ENCODE measurements at places on chromosomes 2 and 18.

DNA sequence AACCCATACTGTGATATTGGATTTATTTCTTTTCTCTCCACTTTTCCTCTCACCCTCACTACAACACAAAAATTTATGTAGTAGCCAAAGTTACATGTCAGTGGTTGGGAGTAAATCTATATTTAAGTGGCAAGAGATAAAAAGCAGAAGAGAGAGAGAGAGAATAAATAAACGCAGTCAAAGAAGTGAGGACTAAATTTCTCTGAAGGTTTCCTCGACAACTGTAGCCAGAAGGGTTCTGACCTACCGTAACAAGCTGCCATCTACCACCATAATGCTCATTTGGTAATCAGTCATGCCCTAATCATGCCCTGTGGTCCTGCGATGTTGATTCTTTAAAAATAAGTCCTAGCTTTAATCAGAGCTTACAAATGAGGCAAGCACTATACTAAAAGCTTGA is 9.1 kb downstream of the ARHGAP28 start:
- no peak for DNase-seq

GRCh38 chr2:157830696-157831570 is 45.2 kb downstream of the ACVR1 start:
- DNase-seq, result no peak

GRCh38 chr2:236120141-236120601 is 48.0 kb downstream of the GBX2 start:
- no peak for DNase-seq

DNA sequence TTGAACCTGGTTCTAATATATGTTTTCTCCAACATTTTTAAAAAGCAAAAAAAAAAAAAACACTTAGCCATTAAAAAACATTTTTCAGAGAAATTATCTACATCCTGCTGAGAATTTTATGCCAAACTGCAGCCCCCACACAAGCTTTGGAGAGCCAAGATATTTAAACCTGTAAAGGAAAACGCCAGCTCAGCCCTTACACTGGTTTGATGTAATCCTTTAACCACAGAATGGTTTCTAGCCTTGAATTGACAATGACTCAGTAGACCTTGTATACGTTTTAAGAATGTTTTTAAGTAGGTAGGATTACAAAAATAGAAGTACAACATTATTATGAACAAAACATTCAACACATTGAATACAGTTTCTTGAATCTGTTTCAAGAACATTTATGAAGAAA is 113.6 kb downstream of the BABAM2 start:
- DNase-seq, result no peak

DNA sequence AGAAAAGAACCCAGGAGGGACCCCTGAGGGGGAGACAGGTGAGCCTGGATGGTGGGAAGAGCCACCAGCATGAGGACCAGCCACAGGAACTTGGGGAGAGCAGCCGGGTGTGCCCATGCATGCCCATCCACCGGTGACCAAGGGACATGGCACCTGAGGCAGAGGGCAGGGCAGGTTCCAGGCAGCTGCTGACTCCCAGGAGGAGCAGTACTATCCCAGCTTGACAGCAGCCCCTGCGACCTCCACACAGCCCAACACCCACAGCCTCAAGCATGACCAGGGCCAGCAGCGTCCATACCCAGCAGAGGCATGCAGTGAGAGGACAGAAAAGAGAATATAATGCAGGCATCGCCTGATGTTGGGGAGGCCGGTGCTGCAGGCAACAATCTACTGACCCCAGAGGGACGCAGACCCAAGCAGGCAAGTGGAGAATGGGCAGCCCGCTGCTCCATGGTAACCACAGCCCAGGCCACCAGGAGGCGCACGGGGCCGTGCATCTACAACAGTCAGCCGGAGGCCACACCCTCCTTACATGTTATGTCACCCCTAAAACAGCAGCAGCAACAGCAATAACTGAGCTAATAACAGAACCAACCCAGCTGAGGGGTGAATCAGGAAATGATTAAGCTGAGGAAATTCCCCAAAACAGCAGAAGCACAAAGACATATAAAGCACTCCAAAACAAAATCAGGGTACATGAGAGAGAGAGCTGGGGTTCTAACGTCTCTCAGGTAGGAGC is 44.1 kb downstream of the ANKMY1 start:
- DNase-seq, result peak; percentile 89

GRCh38 chr2:195674491-195675221 is 17.6 kb downstream of the SLC39A10 start:
- no peak for DNase-seq

GRCh38 chr2:8216397-8216796 is 465.5 kb upstream of the ID2 start:
- no peak for DNase-seq

- no peak for DNase-seq
Measured at GRCh38 chr2:113711851-113712250, 44.6 kb downstream of the SLC35F5 start.

DNA sequence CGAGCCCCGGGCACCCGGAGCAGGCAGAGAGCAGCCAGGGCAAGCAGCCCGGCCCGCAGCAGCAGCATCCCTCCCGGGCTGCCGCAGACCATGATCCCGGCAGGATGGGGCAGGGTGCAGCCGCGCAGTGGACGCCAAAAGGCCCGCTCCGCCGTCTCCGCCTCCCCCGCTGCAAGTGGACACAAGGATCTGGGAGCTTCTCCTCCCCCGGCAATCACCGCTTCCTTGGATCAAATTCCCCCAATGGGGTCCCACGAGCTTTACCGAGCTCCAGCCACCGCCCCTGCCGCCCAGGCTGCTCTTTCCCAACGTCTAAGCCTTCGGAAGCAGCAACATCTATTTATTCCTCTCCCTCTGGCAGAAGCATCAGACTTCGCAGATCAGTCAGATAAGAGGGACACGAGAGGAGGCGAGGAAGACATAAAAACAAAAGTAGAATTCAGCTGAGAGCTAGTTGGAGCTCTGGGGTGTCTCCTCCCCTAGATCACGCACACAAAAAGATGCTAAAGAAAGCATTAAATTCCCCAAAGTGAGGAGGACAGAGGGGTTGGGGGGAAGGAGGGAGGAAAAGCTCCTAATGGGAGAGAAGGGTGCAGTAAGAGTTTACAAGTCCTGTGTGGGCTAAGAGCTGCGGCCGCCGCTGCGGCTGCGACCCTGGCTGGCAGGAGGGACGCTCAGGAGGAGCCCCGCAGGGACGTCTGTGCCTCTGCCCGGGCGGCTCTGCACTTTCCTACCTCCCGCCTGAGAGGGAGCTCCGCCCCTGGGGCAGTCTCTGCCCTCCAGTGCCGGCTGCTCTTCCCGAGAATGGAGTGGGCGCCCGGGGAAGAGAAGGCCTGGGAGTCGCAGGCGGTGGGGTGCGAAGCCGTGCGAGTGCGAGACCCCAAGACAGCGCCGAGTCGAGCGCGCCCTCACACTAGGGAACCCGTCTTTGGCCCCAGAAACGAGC is at the start of gene FRZB:
FRZB (minus strand) TSS at position 177 of the 946 bp plus-strand sequence; CDS start at position 92, 85 bp downstream.
- peak; percentile 86 for DNase-seq

DNA sequence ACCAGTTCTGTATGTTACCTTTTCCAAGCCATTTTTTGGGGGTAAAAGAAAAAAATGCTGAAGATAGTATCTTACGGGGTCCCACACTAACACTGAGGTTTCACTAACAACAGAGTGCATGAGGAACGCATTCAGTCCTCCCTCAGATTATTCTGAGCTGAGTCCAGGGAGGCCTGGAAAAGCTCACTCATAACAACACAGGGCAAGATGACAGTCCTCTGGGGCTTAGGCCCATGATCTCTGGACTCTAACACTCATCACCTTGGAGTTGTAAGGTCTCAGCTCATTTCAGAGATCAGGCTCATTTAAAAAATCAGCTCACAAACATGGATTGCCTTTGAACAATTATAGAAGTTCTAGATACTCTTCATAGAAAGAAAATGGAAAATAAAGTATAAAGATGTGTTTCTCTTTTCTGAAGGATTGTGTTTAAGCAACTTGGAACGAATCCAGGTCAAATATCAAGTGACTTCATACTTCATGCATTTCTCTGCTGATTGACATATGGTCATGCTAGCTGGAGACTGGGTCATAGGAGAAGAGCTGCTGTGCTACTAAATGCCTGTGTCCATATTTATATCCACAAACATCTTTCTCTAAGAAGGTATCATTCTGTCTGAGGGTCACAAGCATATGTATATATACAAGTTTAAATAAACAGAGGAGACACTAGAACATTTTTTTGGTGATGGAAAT is 265.8 kb downstream of the ALK start:
- DNase-seq, result no peak

- no peak for DNase-seq
Measured at GRCh38 chr2:39377226-39377939, 59.7 kb downstream of the MAP4K3 start.

- DNase-seq, result no peak
Measured at GRCh38 chr18:42064109-42064508, 109.1 kb downstream of the PIK3C3 start.

- no peak for DNase-seq
Measured at GRCh38 chr18:46301571-46301970, 197.4 kb downstream of the HAUS1 start.

DNA sequence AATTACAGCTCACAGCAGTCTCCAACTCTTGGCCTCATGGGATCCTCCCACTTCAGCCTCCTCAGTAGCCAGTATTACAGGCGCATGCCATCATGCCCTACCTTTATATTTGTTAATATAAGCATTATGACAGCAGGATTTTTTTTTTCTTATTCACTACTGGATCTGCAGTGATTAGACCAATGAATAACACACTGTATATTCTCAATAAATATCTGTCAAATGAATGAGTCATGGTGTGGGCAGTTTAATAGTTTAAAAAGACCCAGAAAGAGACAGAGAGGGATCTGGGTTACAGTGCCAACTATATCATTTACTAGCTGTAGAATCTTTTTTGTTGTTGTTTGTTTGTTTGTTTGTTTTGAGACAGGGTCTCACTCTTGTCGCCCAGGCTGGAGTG is 62.4 kb upstream of the LTBP1 start:
- DNase-seq, result no peak

DNA sequence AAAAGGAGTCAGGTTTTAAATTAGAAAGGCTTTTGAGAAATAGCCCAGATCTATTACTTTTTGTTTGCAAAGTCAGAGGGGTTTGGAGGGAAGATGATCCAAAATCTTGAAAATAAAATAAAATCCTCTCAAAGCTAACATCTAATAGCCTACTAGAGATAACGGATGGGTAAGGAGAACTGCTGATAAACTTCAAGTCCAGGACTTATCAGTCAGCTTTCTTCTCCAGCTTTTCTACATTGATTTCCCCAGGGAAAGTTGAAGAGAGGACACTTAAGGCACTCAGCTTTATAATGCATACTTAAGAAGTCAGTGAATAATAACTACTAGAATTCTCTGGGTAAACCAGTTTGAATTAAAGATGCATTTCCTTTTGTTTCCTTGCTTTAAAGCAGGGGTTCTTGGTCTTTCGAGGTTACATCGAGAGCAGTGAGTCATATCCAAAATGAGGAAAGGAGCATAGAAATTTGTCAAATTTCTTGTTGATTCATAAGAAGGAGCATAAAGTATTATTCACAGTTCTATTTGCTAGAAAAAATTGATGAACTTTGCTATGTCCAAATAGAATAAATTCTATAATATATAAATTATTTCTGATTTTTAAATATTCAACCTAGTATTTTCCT is 43.2 kb upstream of the ITPRID2 start:
- DNase-seq, result no peak

DNA sequence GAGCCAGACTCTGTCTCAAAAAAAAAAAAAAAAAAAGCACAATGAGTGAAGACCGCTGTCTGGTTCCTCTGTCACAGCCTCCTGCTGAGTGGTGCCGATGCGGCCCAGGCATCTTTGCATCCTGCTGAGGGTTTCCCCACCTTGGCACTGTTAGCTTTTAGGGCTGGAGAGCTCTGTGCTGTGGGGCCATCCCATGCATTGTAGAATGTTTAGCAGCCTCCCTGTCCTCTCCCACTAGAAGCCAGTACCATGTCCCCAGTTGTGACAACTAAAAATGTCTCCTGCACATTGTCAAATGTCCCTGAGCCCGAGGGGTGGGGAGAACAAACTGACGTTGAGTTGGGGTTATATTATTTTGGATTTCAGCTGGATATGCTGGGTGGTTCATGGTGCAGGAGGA is 7.9 kb upstream of the COLEC11 start:
- DNase-seq, result no peak

GRCh38 chr18:56641714-56642337 is 3.4 kb upstream of the TXNL1 start:
- DNase-seq, result no peak

- DNase-seq, result no peak
Measured at GRCh38 chr2:48419884-48420511, 110.0 kb upstream of the STON1 start.

DNA sequence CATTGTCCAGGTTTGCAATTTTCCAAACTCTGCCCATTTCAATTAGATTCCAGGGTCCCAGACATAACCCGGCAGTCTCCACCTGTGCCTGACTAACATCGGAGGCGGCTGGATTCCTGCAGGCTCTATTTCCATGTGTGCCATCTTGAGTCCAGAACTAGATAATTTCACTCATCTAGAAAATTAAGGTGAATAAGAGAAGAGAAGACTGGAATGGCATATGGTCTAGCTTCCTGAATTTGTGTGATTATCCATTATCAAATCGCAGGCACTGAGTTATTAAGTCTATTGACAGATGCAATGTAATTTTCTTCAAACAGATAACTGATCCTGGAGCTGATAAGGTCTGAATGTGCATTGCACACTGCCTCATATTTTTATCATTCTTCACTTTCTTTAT is 305.2 kb downstream of the ETAA1 start:
- DNase-seq, result no peak

GRCh38 chr2:126828051-126828450 is 70.6 kb upstream of the TEX51 start:
- no peak for DNase-seq

- DNase-seq, result no peak
Measured at GRCh38 chr2:201234663-201235135, 25.6 kb upstream of the CASP8 start.

DNA sequence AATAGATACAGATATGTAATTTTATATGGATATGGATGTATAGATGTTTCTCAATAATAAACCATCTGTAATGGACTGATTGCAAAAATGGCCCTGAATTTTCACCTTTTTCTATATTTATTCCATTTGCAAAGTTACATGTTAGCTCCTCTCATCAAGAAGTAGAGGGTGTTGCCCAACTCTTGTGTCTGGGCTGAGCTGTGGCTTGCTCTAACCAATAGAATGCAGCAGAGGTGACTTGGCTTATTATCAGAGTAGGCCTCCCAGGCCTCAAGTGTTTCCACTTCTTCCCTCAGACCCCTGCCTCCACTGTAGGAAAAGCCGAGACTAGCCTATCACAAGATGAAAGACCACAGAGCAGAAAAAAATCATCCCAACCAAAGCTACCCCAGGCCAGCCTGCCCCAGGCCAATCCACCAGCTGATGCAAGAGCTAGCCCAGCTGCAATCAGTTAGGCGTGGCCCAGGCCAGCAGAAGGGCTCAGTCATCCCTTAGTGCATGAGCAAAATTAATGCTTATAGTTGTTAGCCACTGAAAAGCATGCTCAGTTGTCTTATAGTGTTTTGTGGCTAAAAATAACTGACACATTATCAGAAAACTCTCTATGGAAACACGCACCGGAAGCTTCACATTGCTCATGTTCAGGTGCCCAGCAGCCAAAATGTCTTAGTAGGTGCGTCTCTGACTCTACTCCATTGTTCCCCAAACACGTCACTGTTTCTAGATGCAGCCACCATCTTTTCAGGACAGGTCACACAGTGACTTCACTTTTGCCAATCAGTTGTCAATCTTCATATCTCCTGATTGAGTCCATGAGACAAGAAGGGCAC is 464.0 kb downstream of the FBXO15 start:
- DNase-seq, result no peak

Data from osteocyte (in vitro differentiated cells).